Cerebellar cortex (tissue), 1 donor: ENCODE measurements at places on chromosomes 7 and 10.

DNA sequence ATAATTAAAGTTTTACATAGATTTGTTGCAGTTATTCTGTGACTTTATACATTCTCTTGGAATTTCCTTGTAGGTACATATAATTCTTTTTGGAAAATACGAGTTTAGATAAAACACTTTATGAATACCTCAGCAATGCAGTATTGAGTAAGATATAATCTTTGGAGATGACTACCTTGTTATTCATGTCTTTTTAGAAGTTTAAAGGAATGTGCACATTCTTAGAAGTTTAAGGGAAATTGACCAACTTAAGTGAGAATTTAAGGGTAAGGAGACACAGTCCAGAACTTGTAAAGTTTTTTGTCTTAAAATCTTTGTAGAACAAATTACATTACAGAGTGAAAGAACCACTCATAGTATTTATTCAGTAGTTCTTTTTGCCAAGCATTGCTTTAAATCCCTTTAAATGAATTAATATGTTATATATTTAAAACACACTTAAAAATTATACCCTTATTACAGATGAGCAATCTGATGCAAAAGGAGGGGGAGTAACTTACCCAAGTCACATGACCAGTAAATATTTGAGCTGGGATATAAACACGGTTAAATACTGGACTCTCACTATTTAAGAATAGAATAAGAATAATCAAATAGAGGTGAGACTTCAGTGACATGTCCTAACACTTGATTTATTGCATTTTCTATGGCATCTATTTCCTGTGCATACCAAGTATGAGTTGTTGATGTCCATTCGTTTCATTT, 139.5 kb upstream of the FERD3L start:
- no peak for DNase-seq

GRCh38 chr7:6730343-6730633, 23.5 kb upstream of the ZNF12 start:
- DNase-seq, result no peak

- no peak for DNase-seq
Observed at GRCh38 chr7:129742256-129742655, 130.7 kb downstream of the NRF1 start.

- peak; percentile 90 for DNase-seq
Observed at GRCh38 chr7:151078233-151079040, 2.2 kb downstream of the FASTK start.

- no peak for DNase-seq
Observed at GRCh38 chr10:128151031-128151430, 24.8 kb upstream of the MKI67 start.

DNA sequence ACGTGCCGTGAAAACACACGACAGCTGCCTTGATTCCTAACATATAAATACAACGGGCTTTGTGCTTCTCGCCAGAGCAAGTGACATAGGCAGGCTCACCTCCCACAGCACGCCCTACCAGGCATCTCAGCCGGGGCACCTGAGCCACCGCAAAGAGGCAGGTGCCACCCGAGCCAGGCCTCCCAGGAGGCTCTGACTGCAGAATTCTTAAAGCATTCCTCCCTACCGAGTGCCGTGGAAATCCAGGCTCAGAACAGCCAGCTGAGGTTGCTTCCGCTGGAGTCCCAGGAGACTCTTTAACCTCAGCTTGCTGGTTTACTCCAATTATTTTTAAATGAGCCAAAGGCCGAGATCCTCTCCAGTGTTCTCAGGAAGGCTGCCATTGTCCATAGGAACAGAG, 206.5 kb downstream of the USP6NL start:
- DNase-seq, result no peak
